ENCODE measurements at places on chromosomes 11 and 22. TPM values are rescaled to one million over a fixed set of nuclear protein-coding genes. Genes with fewer than 3 reads are reported as not detected.
A peak's percentile ranks its signal among the peaks of the same experiment; 100 is the strongest.

DNA sequence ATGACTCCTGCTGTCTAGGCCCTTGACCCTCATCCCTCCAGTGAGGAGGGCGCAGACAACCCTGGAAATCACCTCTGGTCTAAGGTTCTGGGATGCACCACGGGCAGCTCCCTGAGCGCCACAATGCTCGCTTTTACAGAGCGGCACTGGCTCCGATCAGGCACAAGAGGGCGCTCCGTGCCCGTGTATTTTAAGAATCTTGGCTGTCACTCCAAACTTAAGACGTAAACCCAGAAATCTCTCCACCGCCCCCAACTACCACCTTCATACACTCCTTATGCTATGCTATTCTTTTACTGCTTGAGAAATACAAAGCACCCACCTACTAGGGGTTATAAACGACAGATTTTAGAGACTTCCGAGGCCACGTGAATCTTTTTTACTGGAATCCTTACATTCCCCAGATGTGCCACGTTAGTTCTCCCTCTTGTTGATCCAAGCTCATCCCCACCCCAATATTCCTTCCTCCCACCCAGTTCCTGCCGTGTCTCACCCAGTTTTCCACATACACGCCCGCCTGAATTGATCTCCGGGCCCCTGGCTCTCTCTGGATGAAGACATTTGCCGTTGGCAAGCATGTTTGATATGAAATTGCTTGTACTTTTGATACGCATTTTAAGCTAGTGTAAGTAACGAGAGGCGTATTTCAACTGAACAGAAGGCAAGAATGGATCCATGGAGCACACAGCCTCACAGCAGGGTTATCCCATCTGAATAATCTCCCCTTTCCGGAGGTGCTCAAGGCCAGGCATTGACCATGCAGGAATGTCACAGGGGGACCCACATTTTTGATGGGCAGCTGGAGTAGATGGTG lies 453.5 kb downstream of the OPCML start:
- no peaks in the 10 kb centered on the region for H3K36me3 ChIP-seq
- no peak overlapping the region for H3K4me3 ChIP-seq
- H3K4me1 ChIP-seq = peaks cover 5% of the 10 kb centered on the region
- no peak for DNase-seq

- H3K4me1 ChIP-seq = peaks cover 38% of the 10 kb centered on the region
- H3K4me3 ChIP-seq = peak overlapping the region; percentile 76
- H3K36me3 ChIP-seq = no peaks in the 10 kb centered on the region
Measured at GRCh38 chr11:9462172-9462799, 1.5 kb downstream of the ZNF143 start.

The LRRC4C gene
- total RNA-seq = 0.30 TPM

DNA sequence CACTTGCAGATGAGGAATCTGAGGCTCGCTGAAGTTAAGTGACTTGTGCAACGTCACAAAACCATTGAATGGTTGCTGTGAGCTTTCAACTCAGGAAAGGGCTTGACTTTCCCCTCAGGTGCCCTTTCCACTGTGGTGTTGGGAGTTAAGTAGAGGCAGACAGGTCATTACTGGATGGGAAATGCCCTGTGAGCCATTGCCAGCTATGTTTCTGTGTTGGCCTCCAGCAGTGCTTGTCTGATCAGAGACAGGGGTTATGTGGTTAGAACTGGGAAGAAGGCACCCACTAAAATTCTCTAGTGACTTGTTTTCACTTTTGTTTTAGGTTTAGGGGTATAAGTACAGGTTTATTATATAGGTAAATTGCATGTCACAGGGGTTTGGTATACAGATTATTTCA lies 96.6 kb downstream of the FDX1 start:
- H3K4me3 ChIP-seq = no peak overlapping the region
- no peaks in the 10 kb centered on the region for H3K36me3 ChIP-seq
- peaks cover 7% of the 10 kb centered on the region for H3K4me1 ChIP-seq
- peak overlapping the region; percentile 65 for H3K27ac ChIP-seq
- H3K27me3 ChIP-seq = no peaks in the 10 kb centered on the region
- no peak for DNase-seq

- no peak overlapping the region for H3K27ac ChIP-seq
- no peak for DNase-seq
- H3K4me3 ChIP-seq = no peak overlapping the region
Measured at GRCh38 chr11:43548916-43549315, 131.6 kb upstream of the HSD17B12 start.

GRCh38 chr22:40238425-40239344 lies 61.0 kb downstream of the TNRC6B start:
- H3K36me3 ChIP-seq = peaks cover 21% of the 10 kb centered on the region
- H3K27me3 ChIP-seq = no peaks in the 10 kb centered on the region
- no peak overlapping the region for H3K4me3 ChIP-seq
- no peak for DNase-seq
- H3K27ac ChIP-seq = peak overlapping the region; percentile 51

- DNase-seq = peak; percentile 45
- no peak overlapping the region for H3K4me3 ChIP-seq
- no peaks in the 10 kb centered on the region for H3K36me3 ChIP-seq
Measured at GRCh38 chr11:47394322-47395222, 13.8 kb upstream of the SLC39A13 start.

GRCh38 chr22:23457380-23457985 lies 122.6 kb downstream of the IGLL1 start:
- H3K27ac ChIP-seq = no peak overlapping the region
- H3K36me3 ChIP-seq = no peaks in the 10 kb centered on the region
- H3K4me3 ChIP-seq = no peak overlapping the region
- H3K27me3 ChIP-seq = no peaks in the 10 kb centered on the region

GRCh38 chr11:3615998-3616397 lies 25.8 kb downstream of the ART5 start:
- H3K27me3 ChIP-seq = peaks cover 4% of the 10 kb centered on the region
- no peaks in the 10 kb centered on the region for H3K36me3 ChIP-seq
- H3K4me3 ChIP-seq = no peak overlapping the region
- no peaks in the 10 kb centered on the region for H3K4me1 ChIP-seq
- H3K27ac ChIP-seq = no peak overlapping the region

GRCh38 chr11:26761361-26761809 lies 39.5 kb upstream of the SLC5A12 start:
- no peak overlapping the region for H3K4me3 ChIP-seq
- no peak overlapping the region for H3K27ac ChIP-seq

The POU2AF2 gene
- not detected for total RNA-seq

DNA sequence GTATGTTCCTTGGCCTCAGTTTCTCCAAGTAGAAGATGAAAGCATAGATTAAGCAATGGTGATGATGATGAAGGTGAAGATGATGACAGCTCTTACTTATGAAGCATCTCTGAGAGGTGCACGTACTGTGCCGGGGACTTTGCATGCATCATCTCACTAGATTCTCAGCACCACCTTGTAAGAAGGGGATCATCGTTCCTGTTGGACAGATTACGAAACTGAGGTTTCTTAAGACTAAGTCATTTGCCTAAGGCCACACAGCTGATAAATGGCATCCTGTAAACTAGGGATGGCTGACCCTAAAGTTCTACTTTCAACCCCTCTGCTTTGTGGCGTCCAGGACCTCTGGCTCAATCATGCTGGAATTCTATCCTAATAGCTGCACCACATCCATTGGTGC lies 8.7 kb downstream of the MS4A15 start:
- DNase-seq = no peak
- H3K27ac ChIP-seq = no peak overlapping the region
- H3K27me3 ChIP-seq = no peaks in the 10 kb centered on the region
- H3K4me3 ChIP-seq = no peak overlapping the region
- H3K4me1 ChIP-seq = no peaks in the 10 kb centered on the region

The TRIM49 gene
- 0.94 TPM for total RNA-seq

The KCNJ11 gene
- 1.5 TPM for total RNA-seq

GRCh38 chr11:127345819-127346459 lies 345.4 kb upstream of the KIRREL3 start:
- H3K4me1 ChIP-seq = no peaks in the 10 kb centered on the region
- H3K27ac ChIP-seq = no peak overlapping the region
- peaks cover 8% of the 10 kb centered on the region for H3K27me3 ChIP-seq
- H3K36me3 ChIP-seq = no peaks in the 10 kb centered on the region

- H3K36me3 ChIP-seq = no peaks in the 10 kb centered on the region
- H3K4me3 ChIP-seq = no peak overlapping the region
Measured at GRCh38 chr11:8258784-8259183, 4.9 kb downstream of the LMO1 start.

DNA sequence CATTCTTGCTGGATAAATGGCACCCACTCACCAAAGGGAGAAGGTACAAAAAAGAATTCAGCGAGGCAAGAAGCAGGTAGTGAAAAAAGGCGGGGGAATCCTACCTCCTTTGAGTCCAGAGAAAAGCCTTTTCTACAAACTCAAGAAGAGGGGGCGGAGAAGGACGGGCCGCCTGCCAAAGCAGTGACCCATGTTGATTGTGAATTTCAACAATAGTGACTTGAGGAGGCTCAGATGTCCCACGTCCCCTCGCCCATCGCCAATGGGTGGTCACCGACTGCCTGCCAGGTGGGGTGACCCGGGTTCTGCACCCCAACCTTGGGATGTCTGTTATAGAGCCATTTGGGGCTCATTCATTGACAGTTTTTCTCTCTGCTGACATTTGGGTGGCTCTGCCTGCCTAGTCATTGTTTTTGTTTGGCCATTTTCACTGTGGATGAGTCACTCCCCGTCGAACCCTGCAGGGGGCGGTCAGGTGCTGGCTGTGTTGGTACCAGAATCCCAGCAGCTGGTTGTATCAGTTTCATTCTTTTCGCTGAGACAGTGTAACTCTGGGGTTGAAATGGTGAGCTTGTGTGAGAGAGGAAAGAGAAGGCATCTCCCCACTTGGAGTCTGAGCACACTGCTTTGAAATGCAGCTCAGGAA lies 163.4 kb upstream of the NCAM1 start:
- no peaks in the 10 kb centered on the region for H3K36me3 ChIP-seq
- no peak for DNase-seq
- no peak overlapping the region for H3K4me3 ChIP-seq
- no peak overlapping the region for H3K27ac ChIP-seq

DNA sequence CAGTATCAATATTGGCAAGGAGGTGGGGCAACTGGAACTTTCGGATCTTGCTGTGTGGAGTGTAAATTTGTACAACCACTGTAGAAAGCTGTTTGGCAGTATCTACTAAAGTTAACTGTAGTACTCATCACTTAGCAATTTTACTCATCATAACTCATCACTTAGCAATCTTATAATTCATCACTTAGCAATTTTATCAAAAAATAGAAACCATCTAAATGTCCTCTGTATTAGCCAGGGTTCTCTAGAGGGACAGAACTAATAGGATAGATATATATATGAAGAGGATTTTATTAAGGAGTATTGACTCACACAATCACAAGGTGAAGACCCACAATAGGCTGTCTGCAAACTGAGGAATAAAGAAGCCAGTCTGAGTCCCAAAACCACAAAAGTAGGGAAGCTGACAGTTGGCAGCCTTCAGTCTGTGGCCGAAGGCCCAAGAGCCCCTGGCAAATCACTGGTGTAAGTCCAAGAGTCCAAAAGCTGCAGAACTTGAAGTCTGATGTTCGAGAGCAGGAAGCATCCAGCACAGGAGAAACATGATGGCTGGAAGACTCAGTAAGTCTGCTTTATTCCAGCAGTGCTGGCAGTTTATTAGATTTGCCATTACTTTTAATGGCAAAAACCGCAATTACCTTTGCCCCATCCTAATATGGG lies 92.9 kb upstream of the USP47 start:
- no peaks in the 10 kb centered on the region for H3K27me3 ChIP-seq
- H3K4me1 ChIP-seq = no peaks in the 10 kb centered on the region
- no peak for DNase-seq
- H3K36me3 ChIP-seq = no peaks in the 10 kb centered on the region
- H3K4me3 ChIP-seq = no peak overlapping the region
- no peak overlapping the region for H3K27ac ChIP-seq

The CDC45 gene
- total RNA-seq = 16.7 TPM

The SIK2 gene
- total RNA-seq = 24.3 TPM

GRCh38 chr11:125638315-125638714 lies 13.4 kb downstream of the CHEK1 start:
- H3K4me3 ChIP-seq = no peak overlapping the region
- H3K36me3 ChIP-seq = peaks cover 41% of the 10 kb centered on the region
- no peak for DNase-seq
- no peaks in the 10 kb centered on the region for H3K27me3 ChIP-seq
- H3K27ac ChIP-seq = no peak overlapping the region

- no peak overlapping the region for H3K27ac ChIP-seq
- H3K36me3 ChIP-seq = no peaks in the 10 kb centered on the region
- no peaks in the 10 kb centered on the region for H3K4me1 ChIP-seq
Measured at GRCh38 chr22:49693416-49693815, 134.3 kb downstream of the BRD1 start.

- H3K36me3 ChIP-seq = peaks cover 19% of the 10 kb centered on the region
- no peak overlapping the region for H3K4me3 ChIP-seq
- H3K27ac ChIP-seq = no peak overlapping the region
- DNase-seq = no peak
- peaks cover 75% of the 10 kb centered on the region for H3K4me1 ChIP-seq
Measured at GRCh38 chr22:21587803-21588611, 20.5 kb downstream of the UBE2L3 start.

- H3K4me1 ChIP-seq = no peaks in the 10 kb centered on the region
- no peak overlapping the region for H3K27ac ChIP-seq
- no peaks in the 10 kb centered on the region for H3K27me3 ChIP-seq
- DNase-seq = no peak
- H3K4me3 ChIP-seq = no peak overlapping the region
Measured at GRCh38 chr11:10038521-10039302, 255.3 kb downstream of the SBF2 start.

The OR5B21 gene
- total RNA-seq = not detected

DNA sequence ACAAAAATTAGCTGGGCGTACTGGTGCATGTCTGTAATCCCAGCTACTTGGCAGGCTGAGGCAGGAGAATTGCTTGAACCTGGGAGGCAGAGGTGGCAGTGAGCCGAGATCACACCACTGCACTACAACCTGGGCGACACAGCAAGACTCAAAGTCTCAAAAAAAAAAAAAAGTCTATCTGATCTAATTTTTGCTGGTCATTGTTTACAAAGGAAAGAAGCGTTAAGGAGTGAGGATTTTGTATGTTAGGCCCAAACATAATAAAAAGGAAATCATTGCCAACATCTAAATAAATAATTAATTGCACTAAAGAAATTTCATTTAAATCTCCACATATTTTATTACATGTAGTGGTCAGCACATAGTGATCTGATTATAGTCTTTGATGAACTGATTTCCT lies 2.9 kb downstream of the RBX1 start:
- peaks cover 15% of the 10 kb centered on the region for H3K36me3 ChIP-seq
- H3K27ac ChIP-seq = peak overlapping the region; percentile 15
- no peaks in the 10 kb centered on the region for H3K27me3 ChIP-seq
- peaks cover 11% of the 10 kb centered on the region for H3K4me1 ChIP-seq
- H3K4me3 ChIP-seq = no peak overlapping the region

The SYT12 gene
- total RNA-seq = 1.7 TPM

All from esophagus squamous epithelium (tissue), 5 donors.